ENCODE measurements at places on chromosomes 6 and 20.

DNA sequence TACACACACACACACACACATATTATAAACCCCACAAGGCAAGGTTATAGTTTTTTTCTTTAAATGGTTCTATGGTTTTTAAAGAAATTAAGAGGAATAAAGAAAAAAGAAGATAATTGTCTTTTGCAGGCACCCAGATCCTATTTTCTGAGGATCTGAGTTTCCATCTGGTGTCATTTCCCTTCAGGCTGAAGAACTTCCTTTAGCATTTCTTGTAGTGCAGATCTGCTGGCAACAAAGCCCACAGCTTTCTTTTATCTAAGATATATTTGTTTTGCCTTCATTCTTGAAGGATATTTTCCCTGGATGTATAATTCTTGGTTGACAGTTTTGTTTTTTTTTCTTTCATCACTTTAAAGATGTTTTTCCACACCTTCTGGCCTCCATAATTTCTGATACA lies 57.6 kb upstream of the PMEPA1 start:
- no peak for DNase-seq

DNA sequence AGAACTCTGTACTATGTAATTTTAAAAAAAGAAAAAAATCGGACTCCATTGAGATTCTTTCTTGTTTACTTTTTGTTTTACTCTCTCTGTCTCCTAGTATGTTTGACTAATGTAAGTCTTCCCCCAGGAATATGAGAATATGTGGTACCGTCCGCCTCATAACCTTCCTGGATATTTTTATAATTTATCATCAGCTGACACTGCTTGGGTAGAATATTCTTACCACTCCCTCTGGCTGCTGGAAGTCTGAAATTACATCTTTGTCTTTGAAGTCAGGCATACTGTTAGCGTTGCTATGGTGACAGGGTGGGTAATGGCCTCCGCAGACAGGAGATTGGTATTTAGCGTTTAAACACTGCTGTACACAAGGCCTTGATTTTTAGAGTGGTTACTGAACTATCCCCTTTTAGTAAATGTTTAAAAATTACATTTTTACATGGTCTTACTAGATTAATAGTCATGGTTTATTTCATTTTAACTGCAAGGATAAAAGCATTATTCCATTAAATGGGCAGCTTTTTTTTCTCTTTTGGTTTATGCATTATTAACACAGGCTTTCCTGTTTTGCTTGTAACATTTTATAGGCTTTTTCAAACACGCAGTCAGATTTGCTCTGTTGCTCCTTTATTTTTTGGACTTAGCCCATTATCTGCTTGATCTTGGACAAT lies 176.4 kb downstream of the ARID1B start:
- no peak for DNase-seq

DNA sequence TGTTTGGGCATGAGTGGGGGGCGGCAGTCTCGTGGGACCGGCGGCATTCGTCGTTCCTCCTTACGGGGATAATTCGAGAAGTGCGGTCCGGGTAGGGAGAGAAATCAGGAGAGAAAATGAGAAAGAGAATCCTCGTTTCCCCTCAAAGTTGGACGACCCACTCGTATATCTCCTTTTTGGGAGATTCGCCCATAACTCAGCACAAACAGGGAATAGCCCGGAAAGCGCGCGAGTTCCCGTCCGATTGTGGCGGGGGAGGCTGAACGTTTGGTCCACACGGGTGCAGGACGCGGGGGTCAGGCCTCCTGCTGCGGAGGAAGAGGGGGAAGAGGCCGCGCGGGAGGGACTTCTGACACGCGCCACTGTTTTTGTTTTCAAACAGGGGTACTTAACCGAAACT lies 42.4 kb downstream of the POPDC3 start:
- DNase-seq, result no peak

GRCh38 chr6:36147294-36147693 lies 17.0 kb downstream of the MAPK13 start:
- DNase-seq, result no peak
